ENCODE measurements at places on chromosomes 11 and 22. TPM values are rescaled to one million over a fixed set of nuclear protein-coding genes. Genes with fewer than 3 reads are reported as not detected.
A peak's percentile ranks its signal among the peaks of the same experiment; 100 is the strongest.

DNA sequence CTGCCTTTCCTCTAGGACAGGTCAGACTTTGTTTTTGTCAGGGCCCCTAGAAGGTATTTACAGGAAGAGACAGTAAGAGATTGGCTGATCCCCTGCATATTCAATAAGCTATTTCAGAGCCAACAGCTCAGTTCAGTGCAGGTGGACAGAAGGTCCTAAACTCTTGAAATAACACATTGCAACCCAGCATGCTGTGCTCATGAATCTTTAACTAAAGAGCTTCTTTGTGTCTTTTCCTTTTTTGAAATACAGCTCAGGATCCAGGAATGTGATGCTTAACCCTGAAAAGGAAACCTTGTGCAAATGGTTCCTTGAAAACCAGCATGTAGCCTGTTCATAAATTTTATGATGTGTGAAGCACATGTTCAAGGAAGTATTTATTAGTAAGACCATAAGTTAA lies 43.9 kb downstream of the BBOX1 start:
- H3K4me1 ChIP-seq: no peaks in the 10 kb centered on the region
- no peak overlapping the region for H3K27ac ChIP-seq
- no peaks in the 10 kb centered on the region for H3K27me3 ChIP-seq

DNA sequence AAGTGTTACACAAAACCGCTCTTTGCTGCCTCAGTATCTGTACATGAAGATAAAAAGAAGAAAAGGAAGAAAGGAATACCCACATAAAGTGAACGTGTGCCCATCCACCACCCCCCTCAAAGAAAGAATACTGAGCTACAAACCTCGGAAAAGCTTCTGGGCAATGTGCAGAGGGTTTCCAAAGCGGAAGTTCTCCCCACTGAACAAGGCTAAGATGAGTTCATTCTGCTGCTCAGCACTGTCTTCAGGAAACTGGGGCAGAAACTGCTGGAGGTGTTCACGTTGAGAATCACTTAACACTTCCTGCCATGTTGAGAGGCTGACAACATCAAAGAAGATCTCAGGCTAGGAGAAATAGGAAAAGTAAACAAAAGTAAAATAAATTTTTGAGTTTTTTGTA lies 6.9 kb downstream of the NFRKB start:
- no peak overlapping the region for H3K27ac ChIP-seq
- H3K4me3 ChIP-seq: no peak overlapping the region
- H3K4me1 ChIP-seq: no peaks in the 10 kb centered on the region
- H3K36me3 ChIP-seq: peaks cover 96% of the 10 kb centered on the region

DNA sequence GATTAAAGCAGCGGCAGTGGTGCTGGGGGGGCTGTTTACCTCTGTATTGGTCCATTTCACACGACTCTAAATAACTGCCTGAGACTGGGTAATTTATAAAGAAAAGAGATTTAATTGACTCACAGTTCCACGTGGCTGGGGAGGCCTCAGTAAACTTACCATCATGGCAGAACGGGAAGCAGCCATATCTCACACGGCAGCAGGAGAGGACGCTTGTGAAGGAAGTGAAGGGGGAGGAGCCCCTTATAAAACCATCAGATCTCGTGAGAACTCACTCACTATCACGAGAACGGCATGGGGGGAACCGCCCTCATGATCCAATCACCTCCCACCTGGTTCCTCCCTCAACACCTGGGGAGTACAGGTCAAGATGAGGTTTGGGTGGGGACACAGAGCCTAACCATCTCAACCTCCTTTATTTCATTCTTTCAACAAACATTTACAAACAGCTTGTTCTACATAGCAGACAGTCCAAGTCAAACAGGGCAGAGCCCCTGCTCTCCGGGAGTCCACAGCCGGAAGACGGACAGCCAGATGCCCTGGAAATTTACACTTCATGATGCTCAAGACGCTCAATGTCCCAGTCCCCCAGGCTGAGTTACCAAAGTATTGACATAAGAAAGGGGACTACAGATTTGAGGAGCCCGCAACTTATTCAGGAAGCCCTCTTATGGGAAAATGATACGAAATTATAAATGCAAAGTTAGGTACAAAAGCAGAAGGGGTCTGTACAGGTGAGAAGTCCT lies 26.3 kb upstream of the HMGXB4 start:
- H3K36me3 ChIP-seq: no peaks in the 10 kb centered on the region
- no peak overlapping the region for H3K27ac ChIP-seq
- H3K27me3 ChIP-seq: peaks cover 57% of the 10 kb centered on the region
- H3K4me3 ChIP-seq: no peak overlapping the region
- DNase-seq: no peak

GRCh38 chr11:130150790-130151189 lies 8.8 kb upstream of the ST14 start:
- DNase-seq: no peak
- H3K36me3 ChIP-seq: no peaks in the 10 kb centered on the region
- no peak overlapping the region for H3K27ac ChIP-seq
- H3K4me3 ChIP-seq: no peak overlapping the region
- H3K27me3 ChIP-seq: no peaks in the 10 kb centered on the region

GRCh38 chr11:64963072-64963631 lies 8.8 kb downstream of the MAJIN start:
- no peaks in the 10 kb centered on the region for H3K4me1 ChIP-seq
- no peaks in the 10 kb centered on the region for H3K27me3 ChIP-seq
- no peak for DNase-seq
- no peak overlapping the region for H3K27ac ChIP-seq

DNA sequence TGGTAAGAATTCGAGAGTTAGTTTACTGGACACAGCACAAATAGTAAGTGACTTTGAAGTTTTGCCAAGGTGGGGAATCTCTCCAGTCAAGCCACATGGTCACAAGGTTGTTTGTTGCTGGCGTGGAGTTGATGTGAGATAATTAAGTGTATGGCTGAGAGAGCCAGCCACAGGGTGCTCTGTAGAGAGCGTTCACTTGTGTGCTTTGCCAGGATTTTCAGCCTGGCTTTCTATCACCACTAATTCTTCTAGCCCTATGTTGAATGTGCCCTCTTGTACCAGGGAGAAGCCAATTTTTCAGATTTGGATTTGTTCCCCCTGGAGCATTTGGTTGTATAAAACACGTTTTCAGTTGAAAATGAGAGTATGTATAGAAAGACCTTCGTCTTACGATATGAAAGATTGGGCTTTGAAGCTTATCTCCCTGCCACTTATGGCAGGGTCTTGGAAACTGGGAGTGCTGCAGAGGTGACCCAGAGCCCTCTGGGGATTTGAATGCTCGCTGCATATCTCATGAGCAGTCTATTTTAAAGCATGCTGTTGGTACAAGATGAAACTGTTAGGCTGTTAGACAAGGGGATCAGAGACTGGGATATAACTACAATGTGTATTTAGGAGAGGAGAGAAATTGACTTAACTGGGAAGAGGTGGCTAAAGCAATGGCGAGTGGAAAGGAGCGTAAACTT lies 28.6 kb downstream of the CSRP3 start:
- no peaks in the 10 kb centered on the region for H3K4me1 ChIP-seq
- H3K27ac ChIP-seq: no peak overlapping the region
- DNase-seq: no peak

GRCh38 chr11:130999086-130999485 lies 82.8 kb upstream of the SNX19 start:
- no peaks in the 10 kb centered on the region for H3K4me1 ChIP-seq
- H3K36me3 ChIP-seq: no peaks in the 10 kb centered on the region
- no peak overlapping the region for H3K4me3 ChIP-seq
- H3K27me3 ChIP-seq: no peaks in the 10 kb centered on the region
- H3K27ac ChIP-seq: no peak overlapping the region

DNA sequence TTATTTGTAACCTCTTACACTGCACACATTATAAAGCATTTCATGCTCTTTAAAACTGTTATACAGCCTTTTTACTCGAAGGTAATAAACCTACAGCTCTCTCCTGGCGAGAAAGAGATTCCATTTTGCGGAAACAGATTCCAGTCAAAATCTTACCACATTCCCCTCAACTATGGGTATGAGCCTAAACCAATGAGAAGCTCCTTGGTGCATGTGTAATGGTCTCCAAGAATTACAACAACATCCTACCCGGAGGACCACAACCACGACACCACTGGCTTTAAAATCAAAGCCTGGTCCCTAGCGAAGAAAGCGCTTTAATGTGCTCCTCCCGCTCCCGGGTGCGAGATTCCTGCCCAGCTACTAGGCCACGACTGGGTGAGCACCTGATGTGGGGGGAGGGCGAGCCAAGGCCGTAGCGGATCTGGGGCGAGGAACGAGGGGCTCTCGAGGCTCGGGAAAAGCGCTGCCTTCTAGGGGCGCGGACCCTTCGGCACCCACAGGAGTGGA lies 821 bp downstream of the CELF1 start:
- H3K4me3 ChIP-seq: peak overlapping the region; percentile 99
- H3K36me3 ChIP-seq: no peaks in the 10 kb centered on the region
- peak overlapping the region; percentile 93 for H3K27ac ChIP-seq
- DNase-seq: peak; percentile 67

DNA sequence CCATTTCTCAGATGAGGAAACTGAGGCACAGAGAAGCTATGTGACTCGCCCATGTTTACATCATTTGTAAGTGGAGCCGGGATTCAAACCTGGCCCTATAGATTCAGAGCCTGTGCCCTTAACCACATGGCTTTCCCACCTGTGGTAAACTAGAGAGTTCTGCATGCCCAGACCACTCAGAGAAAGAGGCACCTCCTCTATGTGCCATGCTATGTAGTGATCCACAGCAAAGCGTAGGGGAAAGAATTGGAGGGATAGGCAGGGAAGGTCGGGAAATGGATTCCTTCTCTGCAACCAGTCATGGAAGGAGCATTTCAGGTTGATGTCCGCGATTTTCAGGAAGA lies 15.4 kb upstream of the POU2AF2 start:
- no peak for DNase-seq
- H3K27me3 ChIP-seq: no peaks in the 10 kb centered on the region
- peaks cover 10% of the 10 kb centered on the region for H3K4me1 ChIP-seq

GRCh38 chr22:48863965-48864528 lies 963.6 kb downstream of the BRD1 start:
- no peak overlapping the region for H3K4me3 ChIP-seq
- H3K36me3 ChIP-seq: no peaks in the 10 kb centered on the region
- H3K4me1 ChIP-seq: no peaks in the 10 kb centered on the region
- no peak overlapping the region for H3K27ac ChIP-seq
- no peak for DNase-seq

- peaks cover 13% of the 10 kb centered on the region for H3K4me1 ChIP-seq
- H3K36me3 ChIP-seq: peaks cover 10% of the 10 kb centered on the region
- H3K27me3 ChIP-seq: peaks cover 10% of the 10 kb centered on the region
- H3K27ac ChIP-seq: no peak overlapping the region
- H3K4me3 ChIP-seq: no peak overlapping the region
- DNase-seq: no peak
These were observed 5.4 kb downstream of the FADS2 start for GRCh38 chr11:61833471-61833870.

GRCh38 chr11:110857892-110858546 lies 145.8 kb upstream of the ARHGAP20 start:
- peak overlapping the region; percentile 55 for H3K27ac ChIP-seq
- no peaks in the 10 kb centered on the region for H3K36me3 ChIP-seq
- H3K4me1 ChIP-seq: peaks cover 25% of the 10 kb centered on the region
- DNase-seq: peak; percentile 67

The HDAC10 gene
- total RNA-seq: 156 TPM

The OR10A2 gene
- not detected for total RNA-seq

The PANX2 gene
- not detected for total RNA-seq

The OR52H1 gene
- 1.3 TPM for total RNA-seq

The OR2AG2 gene
- 0.55 TPM for total RNA-seq

The CCDC73 gene
- not detected for total RNA-seq

The SLC35F2 gene
- total RNA-seq: 9.4 TPM

The TLCD5 gene
- total RNA-seq: 0.58 TPM

All from stomach (tissue), 19 donors.